ENCODE measurements at places on chromosomes 1 and 21. TPM values are rescaled to one million over a fixed set of nuclear protein-coding genes. Genes with fewer than 3 reads are reported as not detected.

- peaks cover 21% of the 10 kb centered on the region for H3K36me3 ChIP-seq
- H3K27ac ChIP-seq, result no peak overlapping the region
- H3K27me3 ChIP-seq, result no peaks in the 10 kb centered on the region
- no peaks in the 10 kb centered on the region for H3K4me1 ChIP-seq
- H3K4me3 ChIP-seq, result no peak overlapping the region
- DNase-seq, result peak; percentile 67
Measured at GRCh38 chr1:64823691-64824476, 79.0 kb downstream of the RAVER2 start.

DNA sequence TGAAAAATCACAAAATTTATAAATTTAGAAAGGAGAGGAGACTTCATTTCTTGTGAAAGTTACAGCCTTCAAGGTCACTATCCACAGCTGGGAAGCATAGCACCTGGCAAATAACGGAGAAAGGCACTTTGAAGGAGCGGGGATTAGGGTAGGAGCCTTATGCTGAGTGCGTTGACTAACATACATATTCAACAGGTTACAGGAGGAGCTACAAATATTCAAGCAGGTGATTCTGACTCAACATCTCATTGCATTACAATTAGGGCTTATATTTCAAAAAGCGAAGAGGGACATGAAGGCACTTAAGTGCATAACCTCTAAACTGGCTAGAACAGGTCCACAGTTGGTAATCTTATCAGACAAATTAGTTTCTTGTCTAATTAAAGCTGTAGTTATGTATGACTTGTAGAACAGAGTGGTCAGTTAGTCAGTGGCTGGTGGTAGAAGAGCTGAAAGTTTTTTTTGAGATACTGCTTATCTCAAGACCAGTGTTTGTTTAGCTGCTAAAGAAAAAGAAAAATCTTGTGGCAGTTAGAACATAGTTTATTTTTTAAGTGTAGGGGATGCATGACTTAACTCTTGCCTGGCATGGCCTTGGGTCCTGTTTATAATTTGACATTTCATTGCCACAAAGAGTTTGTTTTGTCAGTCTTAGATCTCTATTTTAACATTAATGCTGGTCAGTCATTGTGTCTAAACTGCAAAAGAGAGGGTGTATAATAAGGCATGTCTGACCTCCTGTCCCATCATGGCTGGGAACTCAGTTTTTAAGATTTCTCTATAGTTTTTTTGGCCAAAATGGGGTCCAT lies 311.5 kb downstream of the DUSP10 start:
- H3K27me3 ChIP-seq, result no peaks in the 10 kb centered on the region
- no peak for DNase-seq
- no peak overlapping the region for H3K27ac ChIP-seq
- H3K4me3 ChIP-seq, result no peak overlapping the region

CD53 gene
- total RNA-seq, result not detected

- no peak overlapping the region for H3K27ac ChIP-seq
- H3K36me3 ChIP-seq, result no peaks in the 10 kb centered on the region
- H3K4me3 ChIP-seq, result no peak overlapping the region
- no peak for DNase-seq
- H3K27me3 ChIP-seq, result no peaks in the 10 kb centered on the region
Measured at GRCh38 chr1:66244429-66244828, 289.5 kb upstream of the SGIP1 start.

ADAM30 gene
- total RNA-seq, result not detected

GRCh38 chr21:45629046-45629981 lies 14.2 kb upstream of the PCBP3 start:
- H3K27ac ChIP-seq, result no peak overlapping the region
- DNase-seq, result no peak
- H3K4me3 ChIP-seq, result no peak overlapping the region
- no peaks in the 10 kb centered on the region for H3K4me1 ChIP-seq
- peaks cover 32% of the 10 kb centered on the region for H3K27me3 ChIP-seq

FNDC7 gene
- not detected for total RNA-seq

DNA sequence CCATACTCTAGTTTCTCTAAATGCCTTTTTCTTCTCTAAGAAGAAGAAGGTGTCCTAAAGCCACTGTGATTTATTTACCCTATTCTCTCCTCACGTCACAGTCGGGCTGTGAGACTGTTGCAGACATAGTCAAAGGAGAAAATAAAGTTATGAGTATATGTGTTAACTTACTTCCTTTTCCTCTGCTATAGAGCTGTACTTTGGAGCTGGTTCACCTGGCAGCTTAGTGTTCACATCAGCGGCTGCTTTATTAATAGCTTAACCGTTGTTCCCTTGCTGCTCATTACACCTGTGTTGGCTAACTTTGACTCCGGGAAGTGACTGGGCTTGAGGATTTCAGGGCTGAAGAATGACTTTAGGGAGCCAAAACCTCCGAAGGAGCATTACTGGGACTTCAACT lies 3.6 kb downstream of the PFKFB2 start:
- H3K4me1 ChIP-seq, result peaks cover 17% of the 10 kb centered on the region
- no peak overlapping the region for H3K4me3 ChIP-seq
- no peaks in the 10 kb centered on the region for H3K36me3 ChIP-seq
- H3K27ac ChIP-seq, result no peak overlapping the region

- H3K36me3 ChIP-seq, result no peaks in the 10 kb centered on the region
- no peaks in the 10 kb centered on the region for H3K4me1 ChIP-seq
- H3K4me3 ChIP-seq, result no peak within 1 kb of the TSS
- no peaks in the 10 kb centered on the region for H3K27me3 ChIP-seq
- no peak within 1 kb of the TSS for H3K27ac ChIP-seq
Measured at GRCh38 chr1:248196965-248197364, at the start of gene OR2M3. TSS of gene OR2M3 (plus strand) at chr1:248197265. CDS start at chr1:248203068, 5,803 bp downstream.

DNA sequence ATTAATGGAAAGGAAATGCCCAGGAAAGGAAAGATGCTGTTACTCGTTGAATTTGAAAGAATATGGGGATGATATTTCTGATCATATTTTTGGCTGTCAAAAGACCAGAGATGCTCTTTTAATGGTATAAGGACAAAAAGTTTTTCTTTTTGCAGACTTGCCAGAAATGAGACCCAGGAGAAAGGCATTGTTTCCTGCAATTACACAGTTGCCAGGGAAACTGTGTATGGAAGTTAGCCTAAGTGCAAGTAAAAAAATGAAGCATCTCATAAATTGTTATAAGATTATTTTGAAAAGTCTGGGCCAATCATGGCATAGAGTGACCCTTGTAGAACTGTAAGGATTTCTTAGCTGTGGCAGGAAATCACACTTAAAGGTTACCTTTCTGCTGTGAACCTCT lies 155.7 kb upstream of the BEND5 start:
- H3K36me3 ChIP-seq, result no peaks in the 10 kb centered on the region
- H3K4me3 ChIP-seq, result no peak overlapping the region
- DNase-seq, result no peak
- H3K27me3 ChIP-seq, result no peaks in the 10 kb centered on the region
- no peak overlapping the region for H3K27ac ChIP-seq
- no peaks in the 10 kb centered on the region for H3K4me1 ChIP-seq

- H3K4me1 ChIP-seq, result no peaks in the 10 kb centered on the region
- H3K27ac ChIP-seq, result no peak overlapping the region
- no peak for DNase-seq
Measured at GRCh38 chr1:223670458-223671159, 5.1 kb upstream of the CAPN8 start.

GRCh38 chr1:12138196-12139168 lies 28.3 kb upstream of the TNFRSF1B start:
- DNase-seq, result no peak
- H3K27ac ChIP-seq, result no peak overlapping the region
- H3K27me3 ChIP-seq, result no peaks in the 10 kb centered on the region
- H3K4me3 ChIP-seq, result no peak overlapping the region
